ENCODE measurements at places on chromosomes 16 and 17.

DNA sequence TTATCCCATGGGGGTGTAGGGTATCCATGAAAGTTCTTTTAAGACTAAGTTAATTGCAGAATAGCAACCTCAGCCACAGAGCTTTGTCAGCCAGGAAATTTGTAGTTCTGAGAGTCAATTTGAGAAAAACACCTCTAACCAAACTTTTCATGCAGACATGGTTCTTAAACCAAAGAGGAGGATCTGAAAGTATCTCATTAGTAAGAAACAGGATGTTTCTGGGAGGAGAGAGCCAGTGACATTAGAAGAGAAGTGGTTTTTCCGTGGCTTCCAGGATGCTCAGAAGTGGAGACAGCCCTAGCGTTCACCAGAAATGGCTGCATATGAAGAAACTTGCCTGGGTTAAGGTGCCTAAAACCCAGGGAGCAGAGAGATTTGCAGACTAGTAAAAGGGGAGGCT is 7.9 kb downstream of the GNAO1 start:
- DNase-seq: no peak

GRCh38 chr17:19760746-19761145 is 12.6 kb upstream of the ALDH3A1 start:
- DNase-seq: no peak

DNA sequence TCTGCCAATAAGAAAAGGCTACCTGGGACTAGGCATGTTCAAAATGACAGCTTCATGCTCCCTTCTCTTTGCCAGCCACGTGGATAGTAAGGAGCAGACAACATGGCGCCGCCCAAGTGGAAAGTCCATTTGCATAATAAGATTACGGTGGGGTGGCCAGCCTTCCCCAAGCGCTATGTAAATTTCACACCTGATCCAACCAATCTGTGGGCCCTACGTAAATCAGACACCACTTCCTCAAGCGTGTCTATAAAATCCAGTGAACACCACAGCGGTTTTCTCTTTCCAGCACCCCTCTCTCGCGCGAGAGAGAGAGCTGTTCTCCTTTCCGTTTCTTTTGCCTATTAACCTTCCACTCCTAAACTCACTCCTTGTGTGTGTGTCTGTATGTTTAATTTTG is 140.3 kb upstream of the ERCC4 start:
- DNase-seq: no peak

- no peak for DNase-seq
Measured at GRCh38 chr16:69424935-69425784, 741 bp downstream of the CYB5B start.

GRCh38 chr17:14942526-14943190 is 322.5 kb downstream of the PMP22 start:
- no peak for DNase-seq

Data from fibroblast of the conjunctiva (primary cell).